ENCODE measurements at places on chromosomes 16 and 17.

- DNase-seq: no peak
Observed at GRCh38 chr17:13557077-13557476, 44.7 kb downstream of the HS3ST3A1 start.

DNA sequence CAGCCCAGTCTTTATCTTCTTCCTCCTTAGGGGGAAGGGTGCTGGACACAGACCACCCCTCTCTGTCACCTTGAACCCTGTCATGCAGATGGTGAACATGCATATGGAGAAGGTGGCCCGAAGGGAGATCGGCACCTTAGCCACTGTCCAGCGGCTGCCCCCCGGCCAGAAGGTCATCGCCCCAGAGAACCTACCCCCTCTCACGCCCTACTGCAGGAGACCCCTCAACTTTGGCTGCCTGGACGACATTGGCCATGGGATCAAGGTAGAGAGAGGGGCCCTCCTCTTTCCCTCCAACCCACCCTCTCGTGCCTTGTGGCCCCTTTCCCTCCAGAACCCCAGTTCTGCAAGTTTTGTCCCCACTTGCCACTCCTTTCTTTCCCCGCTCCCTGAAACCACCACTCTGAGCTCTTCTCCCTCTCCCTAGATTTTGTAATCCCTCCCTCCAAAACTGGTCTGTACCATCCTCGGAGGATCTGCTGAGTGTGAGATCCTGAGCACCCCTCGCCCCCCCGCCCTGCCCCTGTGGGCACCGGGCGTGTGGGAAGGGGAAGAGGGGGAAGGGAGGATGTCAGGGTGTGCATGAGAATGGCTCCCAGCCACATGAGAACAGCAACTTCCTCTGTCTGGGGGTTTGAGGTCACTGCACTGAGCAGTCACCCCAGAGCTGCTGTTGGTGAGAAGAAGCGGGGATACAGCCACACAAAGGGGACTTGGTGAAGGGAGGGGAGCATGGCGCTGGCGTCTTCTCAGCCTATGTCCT lies 7.3 kb downstream of the ABI3 start:
- no peak for DNase-seq

DNA sequence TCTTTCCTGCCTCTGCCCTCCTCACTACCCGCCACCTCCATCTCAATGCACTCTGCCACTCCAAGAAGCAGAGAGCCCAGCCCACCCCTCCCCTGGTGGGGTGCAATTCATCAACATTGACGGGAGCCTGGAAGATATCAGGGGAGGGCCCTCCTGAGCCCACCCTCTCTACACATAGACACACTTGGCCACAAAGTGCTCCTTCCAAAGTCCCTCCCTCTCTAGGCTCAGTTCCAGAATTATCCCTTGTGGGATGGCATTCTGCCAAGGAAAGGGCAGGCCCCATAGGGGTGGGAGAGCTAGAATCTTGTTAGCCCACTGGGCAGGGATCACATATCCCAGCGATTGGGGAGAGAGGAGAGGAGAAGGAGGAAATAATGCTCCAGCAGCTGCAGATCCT lies 66.2 kb downstream of the TMEM132E start:
- DNase-seq: no peak

DNA sequence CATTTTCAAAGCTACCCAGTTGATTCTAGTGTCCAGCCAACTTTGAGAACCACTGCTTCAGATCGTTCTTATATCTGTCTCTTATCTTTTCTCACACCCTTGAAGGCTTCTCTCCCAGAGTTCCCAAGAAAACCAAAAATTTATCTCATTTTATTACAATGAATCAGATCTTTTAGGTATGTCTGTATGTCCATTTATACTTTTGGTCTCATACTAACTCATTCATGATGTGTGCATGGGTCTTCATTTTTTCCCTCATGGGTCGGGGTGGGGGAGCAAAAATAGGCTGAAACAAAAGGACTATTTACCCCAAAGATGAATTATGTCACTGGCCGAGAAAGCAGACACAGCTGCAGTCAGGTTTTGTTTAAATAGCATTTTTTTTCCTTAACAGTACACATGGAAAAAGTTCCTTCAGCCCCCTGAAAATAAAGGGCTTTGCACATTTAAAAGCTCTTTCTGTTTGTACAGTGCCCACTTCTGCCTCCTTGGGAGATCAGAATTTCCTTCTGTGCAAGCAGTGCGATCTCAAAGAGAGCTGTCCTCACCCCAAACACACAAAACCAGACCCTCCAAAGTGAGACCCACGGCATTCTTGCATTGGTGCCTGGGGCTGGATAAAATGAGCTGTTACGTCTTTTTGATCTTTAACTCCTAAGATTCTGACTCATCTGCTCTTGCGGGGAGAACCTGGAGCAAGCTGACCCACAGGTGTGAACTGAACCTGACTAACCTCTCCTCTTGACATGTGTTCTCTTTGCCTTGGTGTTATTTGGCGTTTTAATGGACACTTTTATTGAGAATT lies 251.2 kb upstream of the ELAC2 start:
- no peak for DNase-seq
